ENCODE measurements at places on chromosomes 3 and 15.

DNA sequence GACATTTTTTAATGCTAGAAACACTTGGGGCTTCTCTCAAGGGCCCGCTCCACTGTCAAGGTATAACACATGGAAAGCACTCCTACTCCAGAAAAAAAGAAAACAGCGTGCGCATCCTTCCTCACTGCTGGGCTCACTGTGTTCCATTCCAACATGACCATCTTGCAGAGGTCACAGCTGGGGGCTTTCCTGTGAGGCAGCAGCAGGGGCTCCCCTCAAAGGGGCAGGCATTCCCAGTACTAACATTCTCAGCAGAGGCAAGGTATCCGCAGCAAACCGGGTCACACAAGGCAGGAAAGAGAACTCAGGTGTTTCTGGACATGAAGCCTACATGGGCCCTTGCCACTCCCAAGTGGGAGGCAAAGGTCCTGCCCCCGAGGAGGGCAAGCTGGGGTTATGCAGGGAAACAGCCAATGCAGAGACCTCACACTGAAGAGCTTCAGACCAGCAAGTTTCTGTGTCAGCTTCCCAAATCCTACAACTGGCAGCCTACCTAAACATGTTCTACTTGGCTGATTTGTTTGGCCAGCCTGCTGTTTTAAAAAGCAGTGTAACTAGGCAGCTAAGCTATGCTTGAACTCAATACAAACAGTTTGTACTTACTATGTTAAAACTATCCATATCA lies 6.4 kb downstream of the BDH1 start:
- no peak for DNase-seq

GRCh38 chr15:32685576-32685975 lies 32.2 kb upstream of the GREM1 start:
- DNase-seq = no peak

DNA sequence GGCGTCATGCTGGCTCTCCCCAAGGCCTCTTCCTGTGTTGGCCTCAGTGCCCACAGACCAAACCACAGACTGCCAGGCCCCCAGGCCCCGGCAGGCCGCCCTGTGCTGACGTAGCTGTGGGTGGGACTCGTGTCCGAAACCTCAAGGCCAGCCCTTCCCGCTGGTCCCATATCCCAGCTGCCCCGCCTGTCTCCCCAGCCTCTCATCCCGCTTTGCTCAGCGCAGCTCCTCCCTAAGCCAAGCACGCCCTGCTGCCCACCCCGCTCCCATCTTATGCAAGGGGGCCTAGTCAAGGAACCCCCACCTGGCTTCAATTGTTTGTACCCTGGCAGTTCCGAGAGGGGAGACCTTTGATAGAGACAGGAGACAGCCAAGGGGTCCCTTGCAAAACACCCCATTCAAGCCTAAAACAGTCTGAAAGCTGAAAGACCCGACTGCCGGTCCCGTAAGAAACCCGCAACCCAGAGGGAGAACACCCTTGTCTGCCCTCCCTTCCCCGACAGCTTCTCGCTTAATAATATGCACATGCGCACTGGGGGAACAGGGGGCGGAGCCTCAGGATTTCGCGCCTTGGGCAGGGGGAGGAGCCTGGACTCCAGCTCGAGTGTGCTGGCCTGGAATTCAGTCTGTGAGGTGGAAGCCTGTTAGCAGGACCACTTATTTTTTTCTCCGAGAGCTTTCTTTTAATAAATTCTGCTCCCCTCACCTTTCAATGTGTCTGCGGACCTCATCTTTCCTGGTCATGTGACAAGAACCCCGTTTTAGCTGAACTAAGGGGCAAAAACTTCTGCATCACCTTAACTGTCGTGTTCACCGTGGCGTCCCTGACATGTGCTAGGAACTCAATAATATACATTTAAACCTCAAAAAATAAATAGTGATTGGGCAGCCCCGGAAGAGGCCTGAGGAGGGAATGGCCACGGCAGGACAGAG lies 17.2 kb downstream of the TNFAIP8L3 start:
- DNase-seq = peak; percentile 85

- DNase-seq = peak; percentile 73
Observed at GRCh38 chr3:191290311-191291025, 38.7 kb upstream of the CCDC50 start.

DNA sequence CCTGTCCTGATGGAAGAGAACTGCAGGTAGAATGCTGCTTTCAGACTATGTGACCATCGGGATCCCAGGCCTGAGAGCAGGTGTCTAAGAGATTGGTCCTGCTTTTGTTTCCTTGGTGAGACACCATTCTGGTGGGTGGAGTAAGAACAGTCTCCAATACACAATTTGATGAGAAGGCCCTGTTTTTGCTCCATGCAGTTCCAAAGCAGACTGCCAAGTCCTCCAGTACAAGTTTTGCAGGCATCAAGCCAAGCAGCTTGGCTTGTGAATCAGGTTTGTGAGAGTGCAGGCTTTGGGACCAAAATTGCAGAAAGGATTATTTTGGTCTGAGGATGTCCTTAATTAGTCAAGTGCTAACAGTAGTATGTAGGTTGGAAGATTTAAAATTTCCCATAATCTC lies 381.6 kb downstream of the FOXP1 start:
- DNase-seq = no peak

DNA sequence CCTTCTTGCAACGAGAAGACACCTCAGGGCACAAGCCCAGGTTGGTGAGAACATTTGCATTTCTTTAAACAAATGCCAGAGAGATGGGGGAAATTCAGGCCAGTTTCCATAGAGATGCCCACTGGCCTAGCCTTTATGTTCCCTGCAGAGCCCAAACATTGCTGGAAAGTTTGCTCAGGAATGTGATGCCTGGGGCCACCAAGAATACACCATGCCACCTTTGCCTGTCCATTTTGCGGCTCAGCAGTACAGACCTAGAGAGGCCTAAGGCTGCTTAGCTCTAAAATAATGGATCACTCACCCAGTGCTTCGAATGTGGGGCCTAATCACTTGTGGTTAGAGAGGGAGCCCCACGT lies 210.0 kb downstream of the RPLP1 start:
- DNase-seq = no peak

Measured in suppressor macrophage treated with lipopolysaccharide for 1 hour (primary cell).